ENCODE measurements at places on chromosomes 5 and 9.
A peak's percentile ranks its signal among the peaks of the same experiment; 100 is the strongest.

DNA sequence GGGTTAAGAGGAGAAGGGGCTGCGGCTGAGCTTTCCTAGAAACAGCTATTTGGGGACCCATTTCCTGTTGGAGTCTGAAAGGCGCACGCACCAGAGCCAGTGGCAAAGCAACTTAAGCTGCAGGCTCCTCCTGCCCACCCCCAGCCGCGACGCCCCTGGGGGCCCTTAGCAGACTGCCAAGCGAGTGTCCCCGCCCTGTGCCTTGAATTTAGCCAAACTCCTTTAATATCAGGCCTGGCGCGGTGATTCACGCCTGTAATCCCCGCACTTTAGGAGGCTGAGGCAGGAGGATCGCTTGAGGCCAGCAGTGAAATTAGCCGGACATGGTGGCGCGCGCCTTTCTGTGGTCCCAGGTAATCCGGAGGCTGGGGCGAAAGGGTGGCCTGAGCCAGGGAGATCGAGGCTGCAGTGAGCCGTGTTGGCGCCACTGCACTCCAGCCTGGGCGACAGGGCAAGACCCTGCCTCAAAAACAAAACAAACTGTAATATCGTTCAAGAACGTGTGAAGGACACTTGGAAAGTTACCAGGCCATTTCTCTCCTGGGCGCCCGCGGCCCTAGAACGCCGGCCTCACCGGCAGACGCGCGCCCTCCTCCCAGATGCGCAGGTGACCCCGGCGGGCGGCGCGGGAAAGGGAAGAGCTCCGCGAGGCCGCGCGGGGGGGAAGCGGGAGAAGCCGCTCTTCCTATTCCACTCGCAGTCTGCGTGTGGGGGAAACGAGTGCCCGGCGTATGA is 1.0 kb upstream of the F2R start:
- H3K4me1 ChIP-seq = peaks cover 23% of the 10 kb centered on the region
- peak overlapping the region; percentile 66 for H3K4me3 ChIP-seq
- no peaks in the 10 kb centered on the region for H3K36me3 ChIP-seq
- no peak for DNase-seq
- H3K27ac ChIP-seq = peak overlapping the region; percentile 51
- H3K27me3 ChIP-seq = peaks cover 43% of the 10 kb centered on the region

- H3K4me1 ChIP-seq = no peaks in the 10 kb centered on the region
- H3K27me3 ChIP-seq = no peaks in the 10 kb centered on the region
- no peaks in the 10 kb centered on the region for H3K36me3 ChIP-seq
- no peak overlapping the region for H3K4me3 ChIP-seq
Measured at GRCh38 chr9:36597412-36598178, 24.9 kb downstream of the MELK start.

GRCh38 chr5:174355208-174355612 is 309.7 kb downstream of the NSG2 start:
- H3K27me3 ChIP-seq = no peaks in the 10 kb centered on the region
- H3K4me3 ChIP-seq = no peak overlapping the region
- no peak for DNase-seq
- H3K4me1 ChIP-seq = no peaks in the 10 kb centered on the region

- H3K4me3 ChIP-seq = no peak overlapping the region
- H3K27ac ChIP-seq = no peak overlapping the region
- DNase-seq = no peak
- H3K36me3 ChIP-seq = no peaks in the 10 kb centered on the region
Measured at GRCh38 chr5:54754420-54754819, 231.0 kb downstream of the ESM1 start.

DNA sequence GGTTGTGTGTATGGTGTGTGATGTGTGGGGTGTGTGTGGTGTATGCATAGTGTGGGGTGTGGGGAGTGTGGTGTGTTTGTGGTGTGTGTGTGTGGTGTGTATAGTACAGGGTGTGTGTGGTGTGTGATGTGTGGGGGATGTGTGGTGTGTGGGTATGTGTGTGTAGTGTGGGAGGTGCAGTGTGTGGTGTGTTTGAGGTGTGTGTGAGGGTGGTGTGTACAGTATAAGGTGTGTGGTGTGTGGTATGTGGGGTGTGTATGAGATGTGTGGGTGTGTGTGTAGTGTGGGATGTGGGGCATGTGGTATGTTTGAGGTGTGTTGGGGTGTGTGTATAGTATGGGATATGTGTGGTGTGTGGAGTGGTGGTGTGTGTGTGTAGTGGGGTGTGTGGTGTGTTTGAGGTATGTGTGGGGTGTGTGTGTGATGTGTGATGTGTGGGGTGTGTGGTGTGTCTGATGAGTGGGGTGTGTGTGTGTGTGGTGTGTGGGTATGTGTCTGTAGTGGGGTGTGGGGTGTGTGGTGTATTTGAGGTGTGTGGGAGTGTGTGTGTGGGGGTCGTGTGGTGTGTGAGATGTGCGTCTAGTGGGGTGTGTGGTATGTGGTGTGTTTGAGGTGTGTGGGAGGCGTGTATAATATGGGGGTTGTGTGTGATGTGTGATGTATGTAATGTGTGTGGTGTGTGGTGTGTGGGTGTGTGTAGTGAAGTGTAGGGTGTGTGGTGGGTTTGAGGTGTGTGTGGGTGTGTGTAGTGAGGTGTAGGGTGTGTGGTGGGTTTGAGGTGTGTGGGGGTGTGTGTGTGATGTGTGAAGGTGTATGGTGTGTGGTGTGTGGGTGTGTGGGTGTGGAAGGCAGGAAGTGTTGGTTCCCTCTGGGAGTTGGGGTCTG is 8.6 kb downstream of the ECSCR start:
- H3K4me3 ChIP-seq = no peak overlapping the region
- DNase-seq = no peak
- no peak overlapping the region for H3K27ac ChIP-seq
- H3K27me3 ChIP-seq = no peaks in the 10 kb centered on the region
- H3K36me3 ChIP-seq = no peaks in the 10 kb centered on the region

- H3K27ac ChIP-seq = peak overlapping the region; percentile 87
- H3K36me3 ChIP-seq = no peaks in the 10 kb centered on the region
- peak overlapping the region; percentile 95 for H3K4me3 ChIP-seq
- peaks cover 17% of the 10 kb centered on the region for H3K4me1 ChIP-seq
Measured at GRCh38 chr5:34930462-34930844, 1.1 kb downstream of the DNAJC21 start.

Measured in sigmoid colon (tissue), 7 donors.